ENCODE measurements at places on chromosomes 3 and 15. TPM values are rescaled to one million over a fixed set of nuclear protein-coding genes. Genes with fewer than 3 reads are reported as not detected.

- no peaks in the 10 kb centered on the region for H3K36me3 ChIP-seq
- no peaks in the 10 kb centered on the region for H3K4me1 ChIP-seq
- no peaks in the 10 kb centered on the region for H3K27me3 ChIP-seq
These were observed 245.3 kb downstream of the MYRIP start for GRCh38 chr3:40054568-40055222.

GRCh38 chr3:8871306-8871705, 92.0 kb downstream of the RAD18 start:
- no peak for DNase-seq
- no peak overlapping the region for H3K27ac ChIP-seq
- H3K27me3 ChIP-seq = no peaks in the 10 kb centered on the region

GRCh38 chr3:52792961-52793695, 1.5 kb upstream of the ITIH3 start:
- no peaks in the 10 kb centered on the region for H3K27me3 ChIP-seq
- no peaks in the 10 kb centered on the region for H3K4me1 ChIP-seq
- no peak overlapping the region for H3K27ac ChIP-seq
- no peak for DNase-seq
- no peaks in the 10 kb centered on the region for H3K36me3 ChIP-seq
- H3K4me3 ChIP-seq = no peak overlapping the region

The IMPG2 gene
- 0.06 TPM for polyA plus RNA-seq

Data from heart left ventricle (tissue), 16 donors.